ENCODE measurements at places on chromosomes 2 and 18.

- no peak for DNase-seq
These were observed 135.3 kb downstream of the PTGR3 start for GRCh38 chr18:75073654-75074053.

GRCh38 chr2:98463081-98463481, 18.4 kb downstream of the INPP4A start:
- no peak for DNase-seq

DNA sequence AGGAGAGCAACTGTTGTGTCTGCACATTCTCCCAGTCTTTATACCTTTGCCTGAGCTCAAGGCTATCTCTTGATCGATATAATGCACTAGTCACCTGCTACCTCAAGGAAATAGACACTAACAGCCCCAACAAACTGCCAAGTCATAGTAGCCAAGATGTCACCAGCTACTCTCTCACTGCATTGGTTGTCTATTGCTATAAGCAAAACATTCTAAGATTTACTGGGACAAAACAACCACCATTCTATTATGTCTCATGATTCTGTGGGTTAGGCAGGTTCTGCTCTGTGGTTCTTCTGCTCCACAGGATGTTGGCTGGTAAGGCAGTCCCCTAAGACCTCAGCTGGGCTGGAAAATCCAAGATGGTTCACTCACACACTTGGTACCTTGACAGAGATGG, 28.5 kb upstream of the MLPH start:
- no peak for DNase-seq

- DNase-seq: no peak
These were observed 22.1 kb downstream of the PTRHD1 start for GRCh38 chr2:24771061-24771460.

- no peak for DNase-seq
These were observed 9.0 kb upstream of the HAAO start for GRCh38 chr2:42801381-42801780.

DNA sequence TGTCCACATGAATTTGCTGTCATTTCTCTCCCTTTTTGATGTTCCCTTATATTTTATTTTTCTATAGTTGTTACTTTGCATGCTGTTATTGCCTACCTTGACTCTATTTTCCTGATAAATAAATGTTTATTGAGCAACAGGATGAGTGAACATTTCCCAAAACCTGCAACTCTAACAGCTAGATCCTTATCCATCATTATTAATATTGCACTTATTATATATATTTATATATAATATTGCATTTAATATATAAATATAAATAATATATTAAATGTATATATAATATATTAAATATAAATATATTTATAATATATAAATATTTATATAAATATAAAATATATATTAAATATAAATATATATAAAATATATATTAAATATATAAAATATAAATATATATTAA, 436.1 kb upstream of the MMADHC start:
- DNase-seq: no peak

- no peak for DNase-seq
These were observed 82.1 kb downstream of the CDK15 start for GRCh38 chr2:201888426-201888800.

DNA sequence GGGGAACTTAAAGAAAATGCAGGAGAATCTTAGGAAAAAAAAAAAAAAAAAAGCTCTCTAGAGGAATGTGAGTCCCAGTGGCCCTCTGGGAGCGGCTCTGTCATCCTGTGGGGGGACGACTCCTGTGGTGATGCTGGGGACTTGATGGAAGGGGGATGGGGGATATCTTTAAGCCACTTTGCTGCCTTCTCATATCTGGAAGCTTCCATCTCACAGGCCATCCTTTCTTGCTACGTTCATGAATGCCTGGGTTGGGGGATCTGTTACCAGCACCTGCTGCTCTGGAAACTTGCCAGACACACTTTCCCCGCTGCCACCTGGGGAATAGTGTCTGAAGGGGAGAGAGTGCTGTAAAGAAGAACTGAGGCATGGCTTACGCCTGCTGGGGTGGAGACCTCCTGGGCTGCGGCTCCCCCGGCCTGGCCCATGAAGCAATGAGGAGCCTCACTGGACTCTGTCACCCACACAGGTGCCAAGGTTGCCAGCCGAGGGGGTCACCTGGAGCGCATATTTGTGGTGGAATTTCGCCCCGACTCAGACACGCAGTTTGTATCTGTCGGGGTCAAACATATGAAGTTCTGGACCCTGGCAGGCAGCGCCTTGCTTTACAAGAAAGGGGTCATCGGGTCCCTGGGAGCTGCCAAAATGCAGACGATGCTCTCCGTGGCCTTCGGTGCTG, 92.8 kb downstream of the RTN4 start:
- DNase-seq: no peak

GRCh38 chr2:106561356-106561755, 74.2 kb downstream of the CD8B2 start:
- DNase-seq: no peak

DNA sequence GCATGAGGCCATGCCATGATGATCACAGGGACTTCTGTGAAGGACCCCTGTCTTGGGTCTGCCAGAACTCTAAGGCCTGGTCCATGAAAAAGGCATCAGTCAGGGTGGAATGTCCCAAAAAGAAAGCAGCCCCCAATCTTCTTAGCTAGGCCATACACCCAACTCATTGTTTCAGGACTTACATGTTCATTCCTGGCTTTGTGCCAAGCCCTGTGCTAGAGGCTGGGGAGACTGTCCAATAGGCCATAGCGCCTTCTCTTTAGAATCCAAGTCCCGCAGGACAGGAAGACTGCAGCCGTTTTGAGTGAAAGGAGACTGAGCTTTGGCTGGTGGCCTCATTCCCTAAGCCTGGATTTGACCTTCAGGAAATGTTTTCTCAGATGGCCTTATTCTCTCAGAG, 247.3 kb downstream of the PRKCE start:
- no peak for DNase-seq

- no peak for DNase-seq
These were observed 1244.7 kb upstream of the ZEB2 start for GRCh38 chr2:145764631-145765030.

GRCh38 chr2:41698678-41699422, 349.0 kb upstream of the PKDCC start:
- DNase-seq: no peak
